Adrenal gland (tissue), 19 donors: ENCODE measurements at places on chromosomes 11 and 22. TPM values are rescaled to one million over a fixed set of nuclear protein-coding genes. Genes with fewer than 3 reads are reported as not detected.

H19 gene
- 22,690 TPM for total RNA-seq

APOL5 gene
- total RNA-seq = not detected

PANX2 gene
- total RNA-seq = 0.36 TPM

MS4A5 gene
- total RNA-seq = not detected

OSM gene
- total RNA-seq = 2.8 TPM

DENND6B gene
- total RNA-seq = 4.5 TPM

- H3K27me3 ChIP-seq = no peaks in the 10 kb centered on the region
- no peak for DNase-seq
- peaks cover 15% of the 10 kb centered on the region for H3K4me1 ChIP-seq
- no peak overlapping the region for H3K4me3 ChIP-seq
- H3K27ac ChIP-seq = no peak overlapping the region
Observed at GRCh38 chr22:43991316-43992020, 32.6 kb upstream of the PARVB start.

GRCh38 chr22:47090591-47091245 is 328.3 kb downstream of the TBC1D22A start:
- DNase-seq = peak; percentile 34
- no peaks in the 10 kb centered on the region for H3K36me3 ChIP-seq
- no peaks in the 10 kb centered on the region for H3K27me3 ChIP-seq
- no peak overlapping the region for H3K4me3 ChIP-seq
- no peak overlapping the region for H3K27ac ChIP-seq

DNA sequence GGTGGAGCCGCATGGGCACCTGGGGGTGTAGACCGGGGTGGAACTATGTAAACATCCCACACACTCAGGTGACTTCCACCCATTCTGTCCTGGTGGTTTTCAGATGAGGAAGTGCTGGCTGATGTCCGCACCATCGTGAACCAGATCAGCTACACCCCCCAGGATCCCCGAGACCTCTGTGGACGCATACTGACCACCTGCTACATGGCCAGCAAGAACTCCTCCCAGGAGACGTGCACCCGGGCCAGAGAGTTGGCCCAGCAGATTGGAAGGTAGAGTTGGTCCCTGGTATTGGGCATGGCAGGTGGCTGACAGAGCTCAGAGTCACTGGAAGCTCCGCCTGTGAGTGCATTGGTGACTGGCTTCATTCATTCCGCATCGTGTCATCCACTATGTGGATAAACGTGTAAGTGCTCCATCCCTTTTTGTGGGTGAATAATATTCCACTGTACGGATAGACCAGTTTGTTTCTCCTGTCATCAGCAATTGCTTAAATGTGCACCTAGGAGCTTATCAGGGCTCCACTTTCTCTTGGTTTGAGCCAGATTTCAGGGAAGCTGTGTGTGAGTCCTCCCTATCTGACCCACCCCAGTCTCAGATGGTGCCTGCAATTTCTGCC is 29.9 kb downstream of the NADSYN1 start:
- no peaks in the 10 kb centered on the region for H3K27me3 ChIP-seq
- H3K27ac ChIP-seq = no peak overlapping the region
- H3K4me3 ChIP-seq = no peak overlapping the region
- no peaks in the 10 kb centered on the region for H3K4me1 ChIP-seq

DNA sequence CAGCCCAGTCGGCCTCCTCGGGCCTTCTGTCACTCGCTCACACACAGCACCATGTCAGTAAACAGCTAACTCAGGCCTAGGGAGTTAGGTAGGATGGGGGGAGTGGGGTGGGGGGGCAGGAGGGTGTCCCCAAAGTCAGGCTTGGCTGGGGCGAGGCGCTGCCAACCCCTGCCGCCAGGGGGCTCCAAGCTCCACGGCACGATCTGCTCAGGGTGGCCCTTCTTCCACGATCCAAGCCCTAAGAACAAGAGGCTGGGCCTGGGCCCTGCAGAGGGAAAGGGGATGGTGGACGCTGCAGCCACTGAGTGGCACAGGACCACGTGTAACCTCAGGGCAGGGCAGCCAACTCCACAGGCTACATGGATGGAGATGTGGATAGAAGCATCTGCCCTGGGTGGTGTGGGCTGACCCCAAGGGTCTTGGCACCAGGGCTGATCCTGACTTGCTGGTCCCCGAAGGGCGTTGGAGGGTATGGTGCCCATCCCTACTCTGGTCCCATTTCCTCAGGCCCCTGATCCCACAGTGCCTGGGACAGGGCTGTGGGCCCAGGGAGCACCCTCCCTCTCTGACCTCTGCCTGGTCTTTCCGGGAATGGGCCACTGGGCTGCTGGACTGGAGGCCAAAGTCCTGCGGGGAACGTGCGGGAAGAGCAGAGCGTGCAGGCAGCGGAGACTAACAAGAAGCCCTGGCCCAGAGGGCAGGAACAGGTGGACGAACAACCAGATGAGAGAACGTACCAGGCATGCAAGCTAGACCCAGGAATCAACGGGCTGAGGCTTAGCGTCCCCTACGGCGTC is 29.1 kb upstream of the TXNRD2 start:
- peaks cover 15% of the 10 kb centered on the region for H3K4me1 ChIP-seq
- H3K27me3 ChIP-seq = no peaks in the 10 kb centered on the region
- H3K27ac ChIP-seq = no peak overlapping the region
- DNase-seq = peak; percentile 67
- H3K4me3 ChIP-seq = no peak overlapping the region
- peaks cover 30% of the 10 kb centered on the region for H3K36me3 ChIP-seq

DNA sequence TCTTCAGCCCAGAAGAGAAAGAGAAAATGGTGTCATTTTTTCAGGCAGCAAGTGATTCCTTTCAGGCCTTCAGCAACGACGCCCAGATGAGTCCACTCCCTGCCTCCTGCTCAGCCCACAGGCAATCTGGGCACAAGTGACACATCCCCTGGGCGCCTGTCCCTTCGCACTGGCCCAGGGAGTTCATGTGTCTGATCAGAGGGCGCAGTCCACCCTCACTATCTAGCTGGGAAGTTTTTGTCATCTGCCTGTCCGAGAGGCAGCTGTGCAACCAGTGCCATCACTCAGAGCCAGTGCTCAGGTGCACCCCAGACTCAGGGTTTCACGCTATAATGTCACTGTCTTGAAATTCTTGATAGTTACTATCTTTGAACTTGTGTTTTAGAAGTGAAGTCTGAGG is 1.4 kb upstream of the KCNQ1OT1 start:
- no peaks in the 10 kb centered on the region for H3K27me3 ChIP-seq
- H3K4me1 ChIP-seq = peaks cover 20% of the 10 kb centered on the region
- H3K36me3 ChIP-seq = no peaks in the 10 kb centered on the region
- H3K4me3 ChIP-seq = no peak overlapping the region

DNA sequence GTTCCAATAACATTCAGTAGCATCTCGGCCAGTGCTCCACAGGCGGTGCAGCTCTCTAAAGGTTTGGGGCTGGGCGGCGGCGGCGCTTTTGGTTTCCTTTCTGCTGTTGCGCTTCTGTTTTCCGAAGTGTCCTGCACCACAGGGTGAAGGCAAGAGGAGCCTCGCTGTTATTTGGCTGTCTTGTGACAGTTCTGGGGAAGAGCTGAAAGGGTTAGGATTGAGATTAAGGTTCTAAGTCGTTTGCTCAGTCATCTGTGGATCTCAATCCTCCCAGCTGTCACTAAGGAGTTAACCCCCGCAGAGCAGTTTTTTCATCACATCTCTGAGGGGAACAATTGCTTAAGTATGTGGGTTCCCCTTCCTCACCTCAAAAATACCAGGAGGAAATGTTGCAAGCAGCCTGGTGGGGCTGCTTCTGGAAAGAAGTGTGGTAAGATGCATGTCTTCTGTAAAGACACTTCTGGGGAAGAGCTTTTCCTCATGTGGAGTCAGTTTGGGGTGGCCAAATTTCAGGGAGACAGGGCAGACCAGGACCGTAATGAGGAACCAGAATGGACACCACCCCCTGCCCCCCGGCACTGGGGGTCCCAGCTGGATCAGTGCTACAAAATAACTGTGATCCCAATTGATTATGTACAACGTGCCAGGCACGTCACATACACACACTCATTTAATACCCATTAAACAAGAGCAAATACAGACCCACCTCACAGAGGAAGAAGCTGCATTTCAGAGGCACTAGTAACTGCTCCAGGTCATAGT is 14.2 kb downstream of the TMEM121B start:
- no peak overlapping the region for H3K27ac ChIP-seq
- DNase-seq = no peak
- no peaks in the 10 kb centered on the region for H3K4me1 ChIP-seq
- H3K4me3 ChIP-seq = no peak overlapping the region
- no peaks in the 10 kb centered on the region for H3K27me3 ChIP-seq
- no peaks in the 10 kb centered on the region for H3K36me3 ChIP-seq

DNA sequence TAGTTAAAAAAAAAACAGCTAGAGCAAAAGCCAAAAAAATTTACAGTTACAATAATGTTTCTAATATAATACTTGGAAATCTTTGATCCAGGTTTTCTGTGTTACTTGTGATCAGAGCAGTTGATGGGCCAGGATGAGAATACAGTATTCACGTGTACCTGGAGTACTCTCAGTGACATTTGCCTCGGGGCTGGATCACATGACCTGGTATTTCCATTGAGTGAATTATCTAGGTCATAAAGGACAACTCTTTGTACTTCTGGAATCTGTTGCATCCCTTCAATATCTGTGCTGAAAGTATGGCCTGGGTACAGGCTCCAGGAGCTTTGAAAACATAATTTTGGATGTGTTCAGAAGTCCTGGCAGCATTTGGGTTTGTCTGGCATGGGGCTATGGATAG is 93.5 kb downstream of the GRAMD1B start:
- no peak for DNase-seq
- no peaks in the 10 kb centered on the region for H3K27me3 ChIP-seq
- H3K36me3 ChIP-seq = no peaks in the 10 kb centered on the region
- no peak overlapping the region for H3K27ac ChIP-seq
- peaks cover 36% of the 10 kb centered on the region for H3K4me1 ChIP-seq

- no peak overlapping the region for H3K4me3 ChIP-seq
- no peak for DNase-seq
- H3K27ac ChIP-seq = no peak overlapping the region
Observed at GRCh38 chr11:92854952-92855351, 114.5 kb upstream of the MTNR1B start.

GRCh38 chr11:125517116-125517770 is 21.2 kb upstream of the FEZ1 start:
- no peaks in the 10 kb centered on the region for H3K4me1 ChIP-seq
- peak overlapping the region; percentile 19 for H3K4me3 ChIP-seq
- DNase-seq = peak; percentile 20
- H3K27ac ChIP-seq = no peak overlapping the region
- H3K27me3 ChIP-seq = peaks cover 7% of the 10 kb centered on the region

- no peaks in the 10 kb centered on the region for H3K4me1 ChIP-seq
- DNase-seq = no peak
- no peaks in the 10 kb centered on the region for H3K27me3 ChIP-seq
Observed at GRCh38 chr11:118060869-118061268, 16.0 kb upstream of the TMPRSS4 start.

DNA sequence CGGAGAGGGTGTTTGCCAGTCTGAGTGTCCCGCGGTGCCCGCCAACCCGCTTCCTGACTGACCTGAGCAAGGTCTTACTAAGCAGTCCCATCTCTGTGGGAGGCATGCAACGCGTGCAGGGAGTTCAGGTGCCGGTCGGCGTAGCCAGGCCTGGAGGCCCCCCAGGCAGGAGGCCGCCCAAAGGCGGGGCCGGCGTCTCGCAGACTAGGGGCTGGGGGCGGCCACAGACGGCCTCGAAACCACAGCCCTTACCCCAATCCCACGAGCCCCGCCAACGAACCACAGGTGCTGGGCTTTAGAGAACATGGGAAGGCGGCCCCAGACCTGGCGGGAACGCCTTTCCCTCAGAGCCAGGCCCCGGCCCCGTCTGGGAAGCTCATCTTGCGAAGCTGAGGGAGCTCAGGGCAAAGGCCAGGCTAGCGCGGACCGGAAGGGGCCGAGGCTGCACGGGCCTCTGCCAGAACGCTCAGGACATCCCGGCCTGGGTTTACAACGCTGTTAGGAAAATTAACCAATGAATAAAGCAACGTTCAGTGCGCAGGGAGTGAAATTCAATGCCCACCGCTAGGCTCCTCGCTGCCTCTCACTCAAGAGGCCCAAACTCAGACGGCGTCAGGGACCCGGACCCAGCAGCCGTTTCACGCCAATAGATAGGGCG is 2.1 kb upstream of the MTFP1 start:
- H3K4me3 ChIP-seq = no peak overlapping the region
- H3K27ac ChIP-seq = peak overlapping the region; percentile 97
- peaks cover 19% of the 10 kb centered on the region for H3K4me1 ChIP-seq
- peaks cover 15% of the 10 kb centered on the region for H3K36me3 ChIP-seq
- peak; percentile 50 for DNase-seq
- H3K27me3 ChIP-seq = no peaks in the 10 kb centered on the region
